ENCODE measurements at places on chromosomes 2 and 18.

GRCh38 chr18:49968644-49969309 is 155.4 kb upstream of the ACAA2 start:
- DNase-seq = no peak

- no peak for DNase-seq
Measured at GRCh38 chr18:44500808-44501610, 179.7 kb upstream of the SETBP1 start.

- no peak for DNase-seq
Measured at GRCh38 chr2:117794668-117795067, 19.8 kb upstream of the DDX18 start.

DNA sequence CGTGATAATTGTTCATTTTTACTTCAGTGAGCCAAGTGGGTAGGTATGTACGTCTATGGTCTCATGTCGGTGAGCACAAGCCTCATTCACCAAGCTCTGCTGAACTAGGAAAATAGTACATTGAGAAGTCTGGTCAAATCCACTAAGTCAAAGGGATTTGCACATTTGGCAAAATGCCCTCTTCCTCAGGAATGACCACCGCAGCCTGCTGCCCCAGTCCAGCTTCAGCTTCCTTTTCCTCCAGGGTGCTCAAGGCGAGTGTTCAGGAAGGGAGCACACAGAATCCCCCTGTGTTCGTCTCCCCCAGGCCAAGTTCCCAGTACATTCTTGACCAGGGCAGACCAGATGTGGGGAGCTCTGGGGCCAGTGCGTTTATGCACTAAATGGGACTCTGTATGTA is 23.0 kb downstream of the TCF7L1 start:
- DNase-seq = no peak

DNA sequence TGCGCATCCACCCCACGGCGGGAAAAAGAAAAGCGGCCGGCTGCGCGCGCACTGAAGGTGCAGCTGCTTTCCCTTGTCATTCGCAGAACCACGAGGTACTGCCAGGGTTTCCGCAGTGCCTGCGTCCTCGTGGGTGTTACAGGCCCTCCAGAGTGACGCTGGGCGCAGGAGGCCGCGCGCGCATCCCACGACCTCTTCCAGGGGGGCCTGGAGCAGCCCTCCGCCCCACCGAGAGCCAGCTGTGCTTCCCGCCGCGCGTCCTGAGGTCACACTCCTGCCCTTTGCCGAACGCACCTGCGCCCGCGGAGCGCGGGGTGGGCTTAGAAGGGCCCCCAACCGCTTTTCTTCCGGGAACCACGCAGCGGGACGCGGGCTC is 378 bp upstream of the IAH1 start:
- peak; percentile 27 for DNase-seq

DNA sequence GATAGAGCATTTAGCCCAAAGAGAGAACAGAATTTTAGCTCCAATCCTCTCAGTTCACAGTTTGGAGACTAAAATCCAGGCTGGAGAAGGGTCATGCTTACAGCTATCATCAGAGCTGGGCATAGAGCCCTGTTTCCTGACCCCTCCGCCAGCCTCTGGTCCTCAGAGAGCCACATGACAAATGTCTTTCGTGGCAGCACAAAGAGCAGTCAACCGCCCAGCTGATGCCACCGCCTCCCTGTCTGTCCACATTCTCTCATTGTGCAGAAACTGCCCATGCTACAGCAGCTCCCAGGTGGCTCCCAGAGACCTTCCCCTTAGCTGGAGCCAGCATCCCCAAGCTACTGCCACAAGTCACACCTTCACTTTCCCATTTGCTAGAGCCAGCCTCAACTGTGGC is 7.6 kb downstream of the KCNK3 start:
- DNase-seq = no peak

GRCh38 chr2:220396287-220396686 is 768.9 kb downstream of the SLC4A3 start:
- DNase-seq = no peak

DNA sequence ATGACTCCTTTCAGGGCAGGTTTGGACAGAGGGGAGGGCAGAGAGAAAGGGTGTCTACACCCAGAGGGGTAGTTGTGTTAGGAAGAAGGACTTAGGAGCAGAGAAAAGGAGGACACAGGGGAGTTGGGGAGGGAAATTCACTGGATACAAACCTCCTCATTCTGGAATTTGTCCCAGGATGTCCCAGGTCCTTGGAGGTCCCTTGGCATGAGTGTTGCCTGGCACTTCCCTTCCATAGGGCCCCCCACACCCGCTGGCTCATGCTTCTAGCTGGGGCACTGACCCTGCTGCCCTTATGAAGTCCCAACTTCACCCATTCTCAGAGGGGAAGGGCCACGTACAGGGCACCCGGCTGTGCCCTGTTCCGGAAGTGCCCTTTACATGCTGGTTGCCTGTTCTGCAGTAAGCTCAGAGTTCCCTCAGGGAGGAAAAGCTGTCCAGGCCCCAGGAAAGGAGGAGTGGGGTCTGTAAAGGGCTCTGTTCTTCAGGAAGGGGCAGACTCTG is 93.6 kb upstream of the SMAD2 start:
- no peak for DNase-seq

- DNase-seq = no peak
Measured at GRCh38 chr2:191936882-191937405, 90.1 kb upstream of the CAVIN2 start.

GRCh38 chr2:109128048-109128615 is 873 bp upstream of the SH3RF3 start:
- DNase-seq = peak; percentile 72

DNA sequence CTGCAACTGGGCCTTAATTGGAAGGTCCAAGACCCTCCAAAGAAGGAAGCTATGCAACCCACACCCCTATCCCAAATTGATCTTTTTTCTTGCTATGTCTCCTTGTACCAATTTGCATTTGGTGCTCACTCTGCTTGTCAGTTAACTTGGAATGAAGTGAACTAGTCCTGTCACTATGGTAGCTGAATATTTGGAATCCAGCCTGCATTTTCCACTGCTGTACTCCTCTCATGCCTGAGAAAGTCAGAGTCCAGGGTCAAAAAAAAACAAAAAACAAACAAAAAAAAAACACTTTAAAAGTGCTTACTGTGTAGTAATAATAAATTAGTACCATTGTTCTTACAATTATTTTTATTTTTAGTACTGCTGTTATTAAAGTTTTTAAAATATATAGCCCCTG is 462.8 kb upstream of the SLC8A1 start:
- no peak for DNase-seq

- DNase-seq = no peak
Measured at GRCh38 chr2:29117636-29118303, 2.6 kb downstream of the CLIP4 start.

GRCh38 chr2:207869784-207870778 is 100.4 kb upstream of the FZD5 start:
- no peak for DNase-seq

- DNase-seq = no peak
Measured at GRCh38 chr18:37663446-37663845, 97.8 kb upstream of the CELF4 start.

DNA sequence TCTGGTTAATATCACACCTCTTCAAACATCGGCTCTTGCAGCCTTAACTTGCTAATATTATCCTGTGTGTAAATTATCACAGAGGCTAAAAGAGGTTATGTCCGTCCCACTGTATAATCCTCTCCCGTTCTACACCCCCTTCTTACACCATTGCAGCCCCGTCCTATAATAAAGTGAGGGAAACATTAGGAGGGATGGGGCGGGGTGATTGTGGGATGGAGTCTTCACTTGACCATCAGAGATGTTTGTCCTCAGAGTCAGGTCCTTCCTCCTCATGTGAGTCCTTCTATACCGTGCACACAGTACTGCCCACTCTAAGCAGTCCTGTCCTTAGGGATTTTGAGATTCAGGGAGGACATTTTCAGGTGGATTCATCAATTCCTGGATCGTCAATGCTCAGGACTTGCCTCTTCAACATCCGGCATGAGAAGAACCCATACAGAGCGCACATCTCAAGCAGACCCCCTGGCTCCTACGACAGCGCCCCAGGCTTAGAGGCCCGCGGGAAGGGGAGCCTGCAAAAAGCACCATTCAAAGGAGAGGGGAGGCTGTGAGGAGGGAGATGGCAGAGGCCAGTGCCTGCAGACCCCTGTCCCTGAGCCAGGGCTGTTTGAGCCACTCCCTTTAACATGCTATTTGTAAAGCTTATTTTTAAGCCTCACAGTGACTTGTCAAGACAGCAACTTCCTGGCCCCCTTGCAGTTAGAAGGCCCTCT is 42.8 kb upstream of the ASB18 start:
- no peak for DNase-seq

DNA sequence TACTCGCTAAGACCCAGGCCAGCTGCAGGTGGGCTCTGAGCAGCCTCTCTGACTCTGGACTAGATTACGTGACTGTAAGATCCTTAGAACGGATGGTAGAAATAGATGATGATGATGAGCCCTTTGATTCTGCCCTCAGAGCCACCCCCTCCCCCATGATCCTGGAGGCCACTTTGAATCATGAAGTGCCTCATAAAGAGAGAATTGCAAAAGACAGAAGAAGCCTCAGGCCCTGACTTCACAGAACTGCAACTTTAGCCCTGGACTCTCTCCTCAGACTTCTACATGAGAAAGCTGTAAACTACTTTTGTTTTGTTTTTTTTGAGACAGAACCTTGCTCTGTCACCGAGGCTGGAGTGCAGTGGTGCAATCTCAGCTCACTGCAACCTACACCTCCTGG is 15.4 kb upstream of the TET3 start:
- no peak for DNase-seq

GRCh38 chr2:54483426-54483825 is 27.3 kb downstream of the SPTBN1 start:
- DNase-seq = no peak

DNA sequence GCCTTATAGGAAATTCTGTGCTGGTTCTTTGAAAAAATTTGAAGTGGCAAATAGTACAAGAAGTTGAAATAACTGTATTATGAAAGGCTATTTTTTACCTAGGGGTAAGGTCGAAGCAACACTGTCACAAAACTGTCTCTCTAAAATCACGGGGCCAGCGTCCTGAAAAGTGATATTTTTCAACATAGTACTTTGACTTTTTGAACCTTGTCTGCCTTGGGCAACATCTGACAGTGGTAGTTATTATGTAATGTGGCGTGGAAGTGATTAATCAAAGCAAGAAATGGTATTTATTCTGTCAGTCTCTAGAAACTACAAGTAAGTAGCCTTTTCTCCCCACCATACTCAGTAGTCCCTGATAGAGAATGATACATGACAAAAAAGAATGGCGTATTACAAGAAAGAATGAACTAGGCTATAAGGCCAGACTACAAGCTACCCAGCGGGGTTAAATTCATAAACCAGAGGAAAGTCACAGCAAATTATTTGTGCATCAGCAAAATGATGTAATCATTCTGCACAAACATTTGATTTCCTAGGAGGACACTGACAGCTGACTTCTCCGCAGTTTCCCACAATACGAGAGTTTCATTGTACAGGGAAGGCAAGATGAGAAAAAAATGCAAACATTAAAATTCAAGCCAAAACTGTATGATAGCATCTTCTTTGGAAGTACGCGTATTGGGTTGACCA is 9.8 kb downstream of the GEN1 start:
- no peak for DNase-seq

DNA sequence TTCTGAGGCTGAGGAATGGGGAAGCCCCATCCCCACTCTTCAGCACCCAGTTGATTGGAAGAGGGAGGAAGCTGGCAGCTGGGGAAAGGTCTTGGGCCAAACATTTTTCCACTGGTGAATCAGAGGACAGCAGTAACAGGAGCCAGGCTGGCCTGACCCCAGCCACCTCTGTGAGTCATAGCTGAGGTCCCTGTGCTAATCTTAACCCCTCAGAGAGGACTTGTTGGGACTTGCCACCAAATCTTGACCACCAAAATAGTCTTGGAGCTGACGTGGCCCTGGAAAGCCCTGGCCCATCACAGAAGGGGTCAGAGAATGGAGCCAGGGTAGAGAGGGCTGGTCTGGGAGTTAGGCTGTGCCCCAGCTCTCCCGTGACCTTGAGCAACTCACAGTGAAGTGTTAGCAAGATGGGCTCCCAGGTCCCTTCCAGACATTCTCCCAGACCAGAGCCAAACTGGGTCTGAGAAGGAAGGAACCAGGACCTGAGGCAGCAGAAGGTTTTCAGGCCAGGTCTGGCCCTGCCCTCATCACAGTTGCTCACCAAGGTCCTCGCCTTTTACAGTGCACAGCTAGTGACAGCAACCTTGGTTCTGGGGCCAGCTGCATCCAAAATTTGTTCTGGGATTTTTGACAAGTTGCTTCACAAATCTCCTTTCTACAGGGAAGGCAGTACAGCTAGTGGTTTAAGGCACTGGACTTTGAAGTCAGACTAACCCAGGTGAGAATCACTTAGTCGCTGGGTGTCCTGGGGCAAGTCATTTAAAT is 266.6 kb downstream of the CYP26B1 start:
- DNase-seq = no peak

DNA sequence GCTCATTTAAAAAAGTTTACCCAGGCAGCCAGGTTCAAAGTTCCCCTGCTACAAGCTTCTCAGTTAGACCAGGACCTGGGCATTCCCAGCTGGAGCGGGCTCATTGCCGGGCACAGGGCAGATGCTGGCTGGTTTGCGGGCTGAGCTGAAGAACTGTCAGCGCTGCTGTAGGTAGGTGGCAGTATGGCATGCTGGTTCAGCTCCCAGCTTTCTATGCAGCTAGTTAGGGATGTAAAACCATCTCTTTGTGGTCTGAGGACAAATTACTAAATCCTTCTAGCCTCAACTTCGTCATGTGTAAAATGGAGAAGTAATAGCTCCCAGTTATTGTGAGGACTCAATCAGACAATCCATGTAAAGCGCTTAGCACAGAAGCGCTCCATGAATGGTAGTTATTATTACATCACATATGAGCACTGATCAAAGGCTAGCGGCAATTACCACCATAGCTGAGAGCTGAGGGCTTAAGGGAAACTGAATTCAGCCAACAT is 2.4 kb upstream of the LDLRAD4 start:
- peak; percentile 56 for DNase-seq

GRCh38 chr2:238381341-238382115 is 45.2 kb upstream of the ASB1 start:
- no peak for DNase-seq

DNA sequence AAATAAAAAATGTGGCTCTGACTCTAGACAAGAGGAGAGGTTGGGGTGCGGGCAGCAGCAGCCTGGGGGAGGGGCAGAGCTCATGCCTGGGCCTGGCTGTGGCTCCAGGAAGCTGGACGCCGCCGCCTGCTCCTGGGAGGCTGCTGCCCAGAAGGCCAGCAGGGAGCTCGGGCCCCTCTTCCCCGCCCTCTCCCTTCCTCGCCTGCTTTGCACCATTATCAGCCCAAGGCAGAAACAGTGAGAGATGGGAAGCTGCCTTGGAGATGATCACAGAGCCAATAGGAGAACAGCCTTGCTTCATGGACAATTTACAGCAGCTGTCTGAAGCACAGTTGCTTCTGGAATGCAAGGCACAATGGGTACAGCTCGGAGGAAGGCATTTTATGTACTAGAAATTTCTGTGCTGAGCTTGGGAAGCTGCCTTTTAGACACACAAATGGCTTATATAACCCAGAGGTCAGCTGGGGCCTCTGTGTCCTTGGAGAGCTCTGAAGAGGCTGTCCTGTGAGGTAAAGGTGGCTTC is 55.3 kb upstream of the AFF3 start:
- no peak for DNase-seq

Measured in stimulated activated CD4-positive, alpha-beta T cell treated with anti-CD3 and anti-CD28 coated beads, TNF-alpha, amount 100 ng/mL, for 24 hours (primary cell).